Nephron progenitor cell (in vitro differentiated cells): ENCODE measurements at places on chromosomes 13 and 19.

GRCh38 chr13:23541221-23541824, 28.9 kb upstream of the TNFRSF19 start:
- DNase-seq, result no peak

DNA sequence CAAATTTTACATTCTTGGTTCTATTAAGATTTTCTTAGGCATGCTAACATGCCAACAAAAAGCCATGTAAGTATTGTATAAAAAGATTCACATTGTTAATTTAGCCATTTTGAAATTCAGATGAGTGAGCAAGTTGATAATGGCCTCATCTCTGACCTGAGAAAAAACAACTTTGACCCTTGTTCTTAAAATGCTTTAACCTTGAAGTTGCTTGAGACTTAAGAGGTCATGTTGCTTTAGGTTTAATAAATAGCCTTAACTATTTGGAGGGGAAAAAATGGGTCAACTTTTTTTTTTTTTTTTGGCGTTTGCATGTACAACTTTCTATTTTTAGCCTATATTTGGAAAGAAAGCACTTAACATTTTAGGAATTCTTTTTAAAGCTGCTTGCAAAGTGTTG, 6.0 kb downstream of the MIR17HG start:
- no peak for DNase-seq

- DNase-seq, result no peak
Observed at GRCh38 chr13:74129500-74130191, 4.6 kb downstream of the KLF12 start.

- DNase-seq, result no peak
Observed at GRCh38 chr19:27906081-27906480, 1306.9 kb downstream of the UQCRFS1 start.

DNA sequence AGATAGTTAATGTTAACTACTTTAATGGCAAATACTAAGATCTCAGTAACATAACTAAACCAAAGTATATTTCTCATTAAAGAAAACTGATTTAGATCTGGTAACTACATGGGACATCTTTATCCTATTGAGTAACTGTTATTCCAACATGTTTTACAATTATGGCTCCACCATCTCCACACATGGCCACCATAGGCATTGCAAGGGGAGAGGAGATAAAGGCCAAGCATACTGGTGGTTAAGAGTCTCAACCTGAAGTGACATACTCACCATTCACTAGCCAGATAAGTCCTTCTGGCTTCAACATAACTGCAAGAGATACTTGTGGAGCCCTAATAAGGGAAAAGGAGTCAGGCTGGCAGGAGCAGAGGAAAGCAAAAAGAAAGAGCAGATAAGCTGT, 1586.4 kb upstream of the SPRY2 start:
- DNase-seq, result no peak

- no peak for DNase-seq
Observed at GRCh38 chr13:46903748-46904147, 6.9 kb upstream of the HTR2A start.

- no peak for DNase-seq
Observed at GRCh38 chr13:112700291-112701060, 10.6 kb downstream of the ATP11A start.

- DNase-seq, result no peak
Observed at GRCh38 chr19:38115271-38115802, 108.7 kb downstream of the DPF1 start.

DNA sequence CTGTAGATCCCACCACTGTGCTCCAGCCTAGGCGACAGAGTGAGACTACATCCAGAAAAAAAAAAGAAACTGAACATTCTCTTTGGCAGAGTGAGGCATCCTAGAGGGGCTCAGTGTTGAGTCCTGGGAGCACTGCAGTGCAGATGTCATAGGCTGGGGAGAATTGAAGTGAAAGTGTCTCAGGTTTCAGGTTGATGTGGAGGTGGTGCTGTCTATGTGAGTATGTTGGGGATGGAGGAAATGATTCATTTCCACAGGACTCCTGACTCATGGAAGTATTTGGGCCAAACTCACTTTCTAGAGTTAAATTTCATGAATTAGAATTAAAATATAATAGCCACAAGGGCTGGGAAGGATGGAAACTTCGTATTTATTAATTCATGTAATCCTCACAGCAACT, 134.4 kb upstream of the TSC22D1 start:
- DNase-seq, result no peak

GRCh38 chr13:59064042-59064441, 1099.7 kb downstream of the DIAPH3 start:
- DNase-seq, result no peak

DNA sequence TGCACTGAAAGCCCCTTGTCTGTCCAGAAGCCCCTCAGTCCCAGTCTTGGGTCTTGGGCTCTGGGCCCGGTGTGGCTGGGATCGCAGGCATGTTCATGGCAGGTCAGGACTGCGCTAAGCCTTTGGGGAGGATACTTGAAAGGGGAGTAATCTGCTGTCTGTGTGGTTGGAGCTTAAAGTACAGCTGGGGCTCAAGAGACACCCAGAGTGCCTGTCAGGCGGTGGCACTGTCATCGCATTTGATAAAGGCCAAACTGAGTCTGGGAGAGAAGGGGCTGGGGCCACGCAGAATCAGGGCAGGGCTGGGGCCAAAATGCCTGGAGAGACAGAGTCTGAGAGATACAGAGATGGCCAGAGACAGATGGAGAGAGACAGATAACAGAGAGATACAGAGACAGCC, 4.2 kb upstream of the CILP2 start:
- DNase-seq, result no peak

DNA sequence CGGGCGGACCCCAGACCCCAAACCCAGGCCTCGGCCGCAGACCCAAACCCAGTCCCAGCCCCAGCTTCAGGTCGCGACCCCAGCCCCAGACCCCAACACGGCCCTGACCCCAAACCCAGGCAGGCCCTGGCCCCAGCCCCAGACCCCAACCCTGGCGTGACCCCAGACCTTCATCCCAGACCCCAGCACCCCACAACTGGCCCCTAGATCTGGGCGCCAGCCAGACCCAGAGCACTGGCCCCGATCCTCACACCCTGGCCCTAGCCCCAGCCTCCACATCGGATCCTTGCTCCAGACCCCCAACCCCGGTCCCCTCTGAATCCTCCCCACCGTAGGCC, 7.5 kb downstream of the MBD3 start:
- no peak for DNase-seq

- no peak for DNase-seq
Observed at GRCh38 chr13:46613409-46614049, 60.6 kb downstream of the LRCH1 start.

DNA sequence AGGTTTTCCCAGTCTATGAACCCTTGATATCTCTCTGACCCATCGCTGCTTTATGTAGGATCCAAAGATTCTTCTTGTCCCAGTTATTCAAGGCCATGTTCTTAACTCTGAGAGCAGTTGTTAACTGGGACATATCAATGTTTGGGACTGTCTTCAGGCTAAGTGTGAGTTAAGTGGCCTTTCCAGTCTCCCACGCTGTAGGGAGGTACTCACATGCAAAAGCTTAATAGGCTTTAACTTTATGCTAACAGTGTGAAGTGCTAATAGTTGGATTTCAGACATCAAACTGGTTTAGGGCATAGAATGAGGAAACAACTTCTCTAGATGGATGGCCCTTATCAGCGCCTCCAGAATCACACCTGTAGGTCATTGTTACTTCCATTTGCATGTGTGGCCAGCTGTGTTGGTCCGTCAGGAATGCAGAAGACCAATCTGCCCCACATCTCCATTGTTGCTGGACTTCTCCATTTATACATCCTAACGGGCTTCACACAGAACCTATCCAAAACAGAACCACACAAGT, 104.7 kb upstream of the MBNL2 start:
- DNase-seq, result no peak

- no peak for DNase-seq
Observed at GRCh38 chr13:113598481-113598880, 13.9 kb downstream of the TFDP1 start.

DNA sequence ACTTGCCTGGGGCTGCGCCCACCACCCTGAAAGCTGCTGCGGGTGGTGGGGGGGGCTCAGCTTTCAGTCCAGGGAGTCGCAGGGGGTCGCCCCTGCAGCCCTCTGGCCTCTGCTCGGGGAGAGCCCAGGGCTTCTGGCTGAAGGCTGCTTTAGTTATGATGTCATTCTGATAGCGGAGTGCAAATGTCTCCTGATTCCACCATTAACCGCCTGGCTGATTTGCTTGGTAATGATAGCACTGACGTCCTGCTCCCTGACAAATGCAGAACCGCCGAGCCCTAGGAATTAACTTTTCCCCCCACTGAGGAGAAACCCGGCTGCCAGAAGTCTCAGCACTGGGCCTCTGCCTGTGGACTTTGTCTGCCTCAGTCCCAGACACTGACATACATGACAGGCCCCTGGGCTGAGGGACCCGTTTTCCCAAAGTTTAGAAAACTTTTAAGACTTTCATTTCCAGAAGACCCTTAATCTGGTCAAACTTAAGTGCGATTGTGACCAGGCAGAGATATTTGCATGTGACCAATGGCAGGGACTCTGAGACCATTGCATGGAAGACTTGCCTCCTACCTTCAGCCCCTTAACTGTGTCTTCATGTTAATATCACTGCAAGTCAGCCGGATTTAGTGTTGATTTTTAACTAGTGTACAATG, 142.5 kb upstream of the ZNF536 start:
- peak; percentile 21 for DNase-seq

- DNase-seq, result no peak
Observed at GRCh38 chr19:42287017-42287826, 14.7 kb upstream of the PRR19 start.

DNA sequence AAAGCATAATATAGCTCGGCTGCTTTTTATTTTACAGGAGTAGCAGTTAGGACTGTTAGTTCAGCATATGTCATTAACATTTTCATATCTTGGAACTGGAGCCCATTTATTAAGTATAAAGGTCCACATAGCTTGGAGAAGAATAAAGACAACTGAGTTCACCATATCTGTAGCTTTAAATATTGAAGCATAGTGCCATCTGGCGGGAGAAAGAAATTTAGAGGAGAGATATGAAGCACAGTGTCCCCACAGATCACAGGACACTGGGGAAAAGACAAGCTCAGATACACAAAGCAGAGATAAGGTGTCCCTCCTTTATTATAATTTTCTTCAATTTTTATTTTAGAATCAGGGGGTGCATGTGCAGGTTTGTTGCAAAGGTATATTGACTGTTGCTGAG, 104.7 kb upstream of the FREM2 start:
- peak; percentile 12 for DNase-seq

DNA sequence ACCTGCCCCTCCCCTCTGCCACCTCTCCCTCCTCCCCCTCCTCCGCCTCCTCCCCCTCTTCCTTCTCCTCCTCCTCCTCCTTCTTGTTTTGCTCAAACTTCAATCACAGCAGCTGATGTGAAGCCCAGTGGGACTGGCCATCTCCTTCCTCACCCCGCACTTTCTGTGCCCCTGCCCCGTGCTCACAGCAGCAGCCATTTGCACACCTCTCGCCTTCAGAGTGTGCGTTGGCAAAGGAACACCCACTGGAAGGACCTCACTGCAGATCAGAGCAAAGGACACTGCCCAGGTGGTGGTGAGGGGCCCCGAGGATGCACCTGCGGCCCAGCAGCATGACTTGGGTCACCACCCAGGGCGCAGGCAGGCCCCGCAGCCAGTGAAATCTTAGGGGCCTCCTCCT, 98.8 kb downstream of the SOX1 start:
- DNase-seq, result no peak

GRCh38 chr13:32707471-32707870, 121.2 kb downstream of the PDS5B start:
- DNase-seq, result no peak

DNA sequence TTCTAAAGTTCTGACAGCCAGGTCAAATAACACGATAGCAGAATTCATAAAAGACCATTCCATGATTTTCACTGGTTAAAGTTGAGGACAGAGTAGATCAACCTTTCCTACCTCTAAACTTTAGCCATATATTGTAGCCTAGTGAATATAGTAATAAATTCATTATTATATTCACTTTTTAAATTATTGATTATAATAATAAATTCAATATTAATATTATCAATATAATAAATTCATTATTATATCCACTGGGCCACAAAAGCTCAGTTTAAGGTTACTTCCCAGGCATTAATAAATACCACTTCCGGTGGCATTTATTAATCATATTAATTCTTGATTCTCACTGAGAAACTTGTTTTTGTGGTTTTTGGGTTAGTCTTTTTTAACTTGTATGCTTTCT, 85.7 kb upstream of the GPC6 start:
- DNase-seq, result no peak

GRCh38 chr13:101384929-101385328, 31.4 kb downstream of the NALCN start:
- DNase-seq, result no peak

DNA sequence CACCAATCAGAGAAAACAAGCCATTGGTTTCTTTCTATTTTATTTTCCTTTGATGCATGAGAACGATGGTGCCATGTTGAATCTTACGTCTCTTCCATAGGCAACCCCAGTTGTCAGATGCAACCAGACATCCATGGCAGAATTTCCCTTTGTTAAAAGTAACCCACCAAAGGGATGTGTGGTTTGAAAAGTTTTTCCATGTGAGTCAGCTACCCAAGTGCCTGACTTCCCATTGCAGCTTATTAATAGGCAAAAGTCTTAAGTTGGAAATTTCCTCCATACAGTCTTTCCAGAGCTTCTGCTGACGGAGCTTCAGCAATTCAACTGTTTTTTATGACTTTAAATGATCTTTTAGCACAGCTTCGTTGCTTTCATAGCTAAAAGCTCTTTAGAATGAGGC, 73.8 kb upstream of the FAM216B start:
- DNase-seq, result no peak

DNA sequence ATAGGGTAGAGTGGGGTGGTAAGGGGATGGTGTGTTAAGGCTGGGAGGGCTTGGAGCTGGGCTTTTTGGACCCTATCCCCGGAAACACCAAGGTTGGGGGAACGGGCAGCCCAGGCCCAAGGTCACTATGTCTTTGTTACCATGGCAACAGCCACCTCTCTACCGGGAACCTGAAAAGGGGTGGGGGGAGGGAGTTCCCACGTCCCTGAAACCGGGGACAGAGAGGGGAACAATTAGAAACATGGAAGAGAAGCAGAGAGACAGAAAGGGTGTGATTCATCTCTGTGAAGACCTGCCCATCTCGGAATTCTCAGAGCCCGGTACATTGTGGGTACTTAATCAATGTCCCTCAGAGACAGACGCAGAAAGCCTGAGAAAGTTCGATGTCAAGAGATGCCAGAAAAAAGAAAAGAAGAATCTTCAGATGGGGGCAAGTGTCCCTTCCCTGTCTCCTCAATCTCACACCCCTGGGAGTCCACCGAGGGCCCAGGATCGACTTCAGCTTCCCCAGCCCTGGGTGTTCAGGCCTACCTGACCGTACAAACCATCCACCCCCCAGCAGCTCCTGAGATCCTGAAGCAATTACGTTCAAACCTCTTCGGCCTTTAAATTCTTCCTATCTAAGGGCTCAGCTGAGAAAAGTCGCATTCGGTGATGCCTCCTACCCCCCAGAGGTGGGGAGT, 6.8 kb upstream of the LRFN1 start:
- DNase-seq, result no peak

- DNase-seq, result peak; percentile 39
Observed at GRCh38 chr19:3369337-3370213, 3.2 kb downstream of the NFIC start.

DNA sequence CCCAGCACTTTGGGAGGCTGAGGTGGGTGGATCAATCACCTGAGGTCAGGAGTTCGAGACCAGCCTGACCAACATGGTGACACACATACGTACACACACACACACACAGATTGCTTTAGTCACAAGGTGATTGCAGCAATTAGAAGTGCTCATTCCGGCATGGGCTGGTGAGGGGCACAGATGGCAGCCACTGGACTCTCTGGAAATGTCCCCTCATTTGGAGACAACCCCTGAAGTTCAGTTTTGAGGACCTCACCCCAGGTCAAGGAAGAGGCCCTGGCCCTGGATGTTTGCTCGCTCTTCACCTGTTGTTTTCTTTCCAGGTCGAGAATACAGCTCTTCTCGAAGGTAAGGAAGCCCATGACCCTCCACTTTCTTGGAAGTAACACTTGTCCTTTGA, 6.1 kb downstream of the ZNF296 start:
- DNase-seq, result no peak
